Hippocampal formation (tissue), 2 donors: ENCODE measurements at places on chromosomes 2 and 18.

DNA sequence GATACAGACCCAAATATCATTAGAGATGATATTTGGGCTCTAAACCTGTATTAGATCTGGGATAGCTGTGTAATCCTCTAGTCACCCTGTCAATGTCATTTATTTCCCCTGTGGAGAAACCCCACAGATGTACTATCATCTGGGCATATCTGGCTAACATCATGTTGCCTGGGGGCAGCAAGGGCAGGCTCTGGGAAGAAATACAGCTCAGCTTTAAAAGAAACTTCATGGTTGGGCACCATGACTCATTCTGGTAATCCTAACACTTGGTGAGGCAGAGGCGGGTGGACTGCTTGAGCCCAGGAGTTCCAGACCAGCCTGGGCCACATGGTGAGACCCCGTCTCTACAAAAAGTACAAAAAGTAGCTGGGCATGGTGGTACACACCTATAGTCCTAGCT is 282.5 kb downstream of the SLC8A1 start:
- no peak for DNase-seq

- peak; percentile 77 for DNase-seq
These were observed 8.9 kb upstream of the POU3F3 start for GRCh38 chr2:104844807-104845551.

GRCh38 chr2:101770726-101771125 is 73.2 kb downstream of the MAP4K4 start:
- no peak for DNase-seq

DNA sequence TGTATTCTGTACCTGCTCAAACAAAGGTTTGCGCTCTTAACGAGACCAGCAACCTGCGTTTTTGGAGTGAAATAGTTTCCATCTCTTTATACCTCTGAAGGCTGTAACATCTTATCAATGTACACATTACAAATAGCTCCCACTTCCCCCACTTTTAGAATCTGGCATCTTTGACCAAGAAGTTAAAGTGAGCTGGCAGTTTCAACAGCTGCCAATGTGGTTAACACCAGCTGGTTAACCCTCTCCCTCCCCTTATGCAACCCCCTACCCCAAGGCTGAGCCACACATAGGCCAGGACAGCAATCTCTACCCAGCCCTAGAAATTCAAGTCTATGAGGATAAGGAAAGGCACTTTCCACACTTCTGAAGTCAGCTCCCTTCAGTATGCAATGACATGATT is 2.2 kb upstream of the SERTAD2 start:
- DNase-seq: no peak

GRCh38 chr2:43226558-43226954 is at the start of gene ZFP36L2:
Gene ZFP36L2, minus strand, starts transcription at chr2:43226606. Its CDS starts 291 bp downstream, at chr2:43226315.
- peak; percentile 94 for DNase-seq

DNA sequence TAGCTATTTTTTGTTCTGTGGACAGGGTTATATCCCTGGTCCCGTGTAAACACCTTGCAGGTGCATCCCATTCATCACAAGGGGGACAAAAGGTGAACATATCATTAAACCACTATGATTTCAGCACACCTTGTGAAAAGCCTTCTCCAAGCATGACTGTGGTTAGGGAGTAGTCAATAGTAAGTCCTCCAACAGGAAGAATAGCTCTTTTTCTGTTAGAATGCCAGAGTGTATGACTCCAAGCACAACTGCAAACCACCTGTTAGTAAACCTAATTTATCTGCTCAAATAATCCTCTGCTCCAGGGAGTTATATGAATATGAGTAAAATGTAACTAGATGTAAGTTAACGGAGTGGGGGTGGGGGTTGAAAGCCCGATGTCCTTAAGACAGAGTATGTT is 240.5 kb downstream of the AGPS start:
- DNase-seq: no peak

DNA sequence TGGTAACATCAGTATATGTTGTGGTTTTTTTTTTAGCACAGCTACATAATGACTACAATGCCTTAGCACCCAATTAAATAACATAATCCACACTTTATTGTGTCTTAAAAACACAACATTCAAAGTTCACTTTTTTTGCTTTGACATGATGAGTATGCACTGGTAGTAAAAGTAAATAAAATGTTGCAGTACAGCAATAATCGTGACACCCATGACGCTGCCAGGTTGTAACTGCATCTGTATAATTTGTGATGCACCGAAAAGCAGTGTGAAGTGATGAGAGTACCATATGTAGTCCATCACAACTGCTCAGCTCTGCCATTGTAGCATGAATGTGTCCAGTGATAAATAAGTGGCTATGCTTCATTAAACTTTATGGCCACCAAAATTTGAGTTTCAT is 15.7 kb downstream of the PPP1CB start:
- DNase-seq: no peak

- DNase-seq: no peak
These were observed 53.4 kb downstream of the STK25 start for GRCh38 chr2:241454837-241455485.

DNA sequence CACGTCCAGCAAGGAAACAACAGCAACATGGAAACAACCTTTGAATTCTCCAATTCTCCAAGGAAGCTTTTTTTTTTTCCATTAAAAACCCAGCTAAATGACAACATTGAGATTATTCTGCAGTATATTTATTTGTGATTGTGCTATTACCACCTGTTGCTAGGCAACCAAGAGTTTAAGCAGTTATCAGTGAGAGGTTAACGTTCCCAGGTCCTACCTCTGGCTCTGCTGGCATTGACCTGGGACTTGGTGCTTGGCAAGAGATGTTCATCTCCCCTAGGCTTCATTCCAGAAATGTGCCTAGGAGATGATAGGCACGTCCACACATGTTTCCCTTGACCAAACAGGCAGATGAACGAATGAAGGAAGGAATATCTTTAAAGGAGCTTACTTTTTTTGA is 157.0 kb downstream of the TDRD15 start:
- DNase-seq: no peak

DNA sequence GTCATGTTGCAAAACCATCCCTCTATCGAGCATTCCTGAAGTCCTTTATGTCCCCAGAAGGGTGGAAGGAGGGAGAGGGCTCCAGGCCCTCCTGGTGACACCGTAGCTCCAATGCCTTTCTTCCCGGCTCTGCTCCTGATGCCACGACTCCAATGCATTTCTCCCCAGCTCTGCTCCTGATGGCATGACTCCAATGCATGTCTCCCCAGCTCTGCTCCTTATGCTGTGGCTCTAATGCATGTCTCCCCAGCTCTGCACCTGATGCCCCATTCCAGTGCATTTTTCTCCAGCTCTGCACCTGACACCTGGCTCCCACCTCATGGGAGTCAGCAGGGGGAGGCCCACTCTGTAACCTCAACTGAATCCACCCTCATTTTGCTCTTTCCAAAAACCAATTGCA is 153.0 kb upstream of the SALL3 start:
- no peak for DNase-seq

DNA sequence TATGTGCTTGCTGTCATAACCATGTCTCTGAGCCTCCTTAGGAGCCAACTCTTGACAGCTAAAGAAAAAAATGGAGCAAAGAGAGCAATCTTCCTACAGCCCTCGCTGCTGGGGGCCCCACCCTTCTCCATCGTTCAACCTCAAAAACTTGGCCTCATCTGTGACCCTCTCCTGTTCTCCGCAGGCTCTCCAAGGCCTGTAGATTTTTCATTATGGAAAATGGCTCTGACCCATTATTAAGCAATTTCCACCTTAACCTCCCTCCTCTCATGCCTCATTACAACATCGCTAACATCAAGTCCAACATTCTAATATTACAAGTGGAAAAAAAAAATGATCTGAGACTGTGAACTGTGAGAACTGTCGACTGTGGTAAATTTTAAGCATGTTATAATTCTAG is 98.7 kb downstream of the SLC8A1 start:
- no peak for DNase-seq

GRCh38 chr2:180524499-180524898 is 455.9 kb upstream of the UBE2E3 start:
- no peak for DNase-seq

- no peak for DNase-seq
These were observed 211.9 kb downstream of the PTGR3 start for GRCh38 chr18:74996996-74997395.

DNA sequence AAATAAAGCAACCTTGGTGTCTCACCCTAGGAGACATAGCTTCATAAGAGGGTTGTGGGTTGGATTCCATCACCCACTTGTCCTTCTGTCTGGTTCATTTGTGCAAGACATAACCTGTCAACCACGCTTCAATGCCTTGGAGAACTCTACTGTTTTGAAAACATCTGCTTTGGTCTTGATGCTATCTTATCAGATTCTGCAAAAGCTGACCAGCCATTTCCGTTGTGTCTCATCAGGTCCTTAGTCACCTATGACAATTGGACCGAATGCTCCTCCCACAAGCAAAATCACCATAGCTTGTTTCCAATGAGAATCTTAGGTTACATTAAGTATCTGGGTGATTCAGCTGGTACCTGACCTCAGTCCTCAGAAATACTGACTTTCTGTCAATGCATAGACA is 35.4 kb downstream of the STAT4 start:
- DNase-seq: no peak

GRCh38 chr2:191030521-191031154 is 16.7 kb upstream of the STAT1 start:
- DNase-seq: no peak

GRCh38 chr2:118223992-118224894 is 136.0 kb downstream of the INSIG2 start:
- DNase-seq: no peak

DNA sequence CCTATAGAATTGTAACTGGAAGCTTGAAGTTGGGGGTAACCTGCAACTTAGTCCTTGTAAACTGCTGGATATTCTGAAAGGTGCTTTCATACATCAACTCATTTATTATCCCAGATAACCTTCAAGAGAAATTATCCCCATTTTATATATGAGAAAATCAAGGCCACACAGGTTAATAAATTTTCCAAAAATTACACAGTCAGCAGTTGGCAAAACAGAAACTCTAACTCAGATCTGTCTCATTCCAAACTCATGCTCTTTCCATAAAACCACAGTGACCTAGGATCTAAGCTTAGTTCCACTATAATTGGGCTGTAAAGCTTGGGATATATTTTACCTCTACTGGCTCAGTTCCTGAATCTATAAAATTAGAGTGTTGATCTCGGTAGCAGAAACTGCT is 167.6 kb upstream of the DDX18 start:
- no peak for DNase-seq

GRCh38 chr2:19688059-19688458 is 213.7 kb downstream of the TTC32 start:
- DNase-seq: no peak

DNA sequence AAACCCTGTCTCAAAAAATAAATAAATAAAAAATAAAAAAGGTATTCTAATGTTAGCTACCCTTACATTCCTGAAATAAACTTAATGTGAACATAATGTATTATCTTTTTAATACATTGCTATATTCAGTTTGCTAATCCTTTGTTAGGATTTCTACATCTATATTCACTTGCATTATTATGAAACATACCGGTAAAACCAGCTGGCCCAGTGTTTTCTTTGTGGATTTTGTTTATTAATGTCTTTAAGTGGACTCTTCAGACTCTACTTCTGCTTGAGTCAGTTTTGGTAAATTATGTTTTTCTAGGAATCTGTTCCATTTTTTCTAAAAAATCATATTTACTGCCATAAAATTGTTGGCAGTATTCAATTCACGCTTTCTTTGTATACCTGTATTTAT is 34.5 kb downstream of the PTPN2 start:
- no peak for DNase-seq

- DNase-seq: no peak
These were observed 125.3 kb downstream of the METTL8 start for GRCh38 chr2:171308280-171309054.

GRCh38 chr2:221050020-221050795 is 521.9 kb downstream of the EPHA4 start:
- DNase-seq: no peak

- DNase-seq: no peak
These were observed 30.8 kb downstream of the TNS1 start for GRCh38 chr2:217972037-217972436.

- no peak for DNase-seq
These were observed 130.4 kb upstream of the MYO3B start for GRCh38 chr2:170047331-170048065.

- DNase-seq: no peak
These were observed 64.3 kb upstream of the EPAS1 start for GRCh38 chr2:46232860-46233259.

GRCh38 chr2:181686576-181687185 is 6.4 kb upstream of the NEUROD1 start:
- no peak for DNase-seq

DNA sequence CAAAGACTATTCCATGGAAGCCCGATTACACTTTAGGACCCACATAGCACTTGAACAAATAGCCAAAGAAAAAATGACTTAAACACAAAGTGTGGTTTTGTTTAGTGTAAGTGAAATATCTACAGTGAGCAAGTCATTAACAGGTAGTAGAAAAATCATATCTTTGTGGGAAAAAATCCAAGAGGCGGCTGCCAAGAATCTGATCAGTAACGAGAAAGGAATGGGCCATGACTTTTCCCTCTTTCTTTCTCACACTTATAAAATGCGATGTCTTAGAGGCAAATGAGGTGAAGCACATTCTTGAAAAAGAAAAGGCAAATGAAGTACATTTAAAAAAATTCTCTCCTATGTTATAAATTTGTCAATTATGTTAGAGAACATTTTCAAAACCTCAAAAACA is 12.9 kb upstream of the GEMIN6 start:
- DNase-seq: no peak

- no peak for DNase-seq
These were observed 25.2 kb downstream of the PTRHD1 start for GRCh38 chr2:24768013-24768412.

- DNase-seq: no peak
These were observed 252.1 kb downstream of the SLC8A1 start for GRCh38 chr2:40199771-40200170.

DNA sequence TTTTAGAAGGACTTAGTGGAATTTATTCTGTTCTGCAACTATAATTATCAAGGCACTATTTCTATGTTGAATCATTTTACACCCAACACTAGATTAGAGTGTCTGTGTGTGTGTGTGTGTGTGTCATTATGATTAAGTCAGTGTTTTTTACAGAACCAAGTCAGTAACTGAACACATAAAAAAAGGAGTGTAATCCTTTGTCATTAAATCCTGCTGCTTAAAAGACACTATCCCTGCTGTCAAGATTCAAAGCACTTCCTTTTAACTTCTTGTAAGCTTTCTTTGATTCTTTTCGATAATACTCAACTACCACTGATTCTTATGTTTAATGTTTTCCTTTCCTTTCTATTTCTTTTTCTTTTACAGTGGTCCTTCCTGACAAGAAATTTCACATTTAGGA is 306.7 kb downstream of the ZNF804A start:
- DNase-seq: no peak

- no peak for DNase-seq
These were observed 161.7 kb downstream of the INSIG2 start for GRCh38 chr2:118250001-118250400.

GRCh38 chr18:54215069-54215468 is 9.4 kb downstream of the MBD2 start:
- no peak for DNase-seq

DNA sequence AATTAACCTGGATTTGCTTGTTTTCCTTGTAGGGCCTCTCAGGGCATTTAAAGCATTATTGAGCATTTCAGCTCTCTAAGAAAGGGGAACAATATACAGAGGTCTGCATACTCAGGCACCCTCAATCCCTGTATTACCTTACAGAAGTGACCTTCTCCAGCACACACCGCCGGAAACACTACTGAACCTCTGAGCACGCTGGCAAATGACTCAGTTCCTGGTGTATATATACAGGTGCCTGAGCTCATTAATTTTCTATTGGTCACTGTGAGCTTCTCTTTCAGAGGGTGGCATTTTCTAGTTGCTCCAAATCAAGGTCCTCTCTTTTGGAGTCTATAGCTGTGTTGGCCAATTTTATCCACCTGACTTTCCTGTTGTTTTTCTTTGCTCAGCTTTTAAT is 85.2 kb upstream of the COPS8 start:
- no peak for DNase-seq

GRCh38 chr2:104909317-104909716 is 55.4 kb downstream of the POU3F3 start:
- DNase-seq: no peak
